A549 (cell line): ENCODE measurements at places on chromosomes 6 and 20. TPM values are rescaled to one million over a fixed set of nuclear protein-coding genes. Genes with fewer than 3 reads are reported as not detected.

MRPL18 gene
- 102 to 127 TPM (median 115 TPM) in 3 replicates for polyA plus RNA-seq

STMND1 gene
- polyA plus RNA-seq = not detected in 3 replicates

ADA gene
- 34.5 to 37.5 TPM (median 36.9 TPM) in 3 replicates for polyA plus RNA-seq

TMEM217 gene
- polyA plus RNA-seq = 0.59 to 1.2 TPM (median 0.93 TPM) in 3 replicates

GPR63 gene
- polyA plus RNA-seq = 0.48 to 0.52 TPM (median 0.49 TPM) in 3 replicates

ACTL10 gene
- polyA plus RNA-seq = not detected in 3 replicates

CDH4 gene
- 9.7 to 10.6 TPM (median 10.3 TPM) in 3 replicates for polyA plus RNA-seq

BANF2 gene
- not detected in 3 replicates for polyA plus RNA-seq

C6orf47 gene
- polyA plus RNA-seq = 10.7 to 13.6 TPM (median 11.9 TPM) in 3 replicates

TNFRSF6B gene
- polyA plus RNA-seq = 0.63 to 0.69 TPM (median 0.66 TPM) in 3 replicates

MOXD1 gene
- 2.4 to 3.0 TPM (median 2.6 TPM) in 3 replicates for polyA plus RNA-seq

MROH8 gene
- 1.3 to 1.8 TPM (median 1.4 TPM) in 3 replicates for polyA plus RNA-seq

RNF182 gene
- 4.2 to 4.9 TPM (median 4.4 TPM) in 3 replicates for polyA plus RNA-seq
